NCI-H1105 (cell line): ENCODE measurements at places on chromosomes 6 and 20.

DNA sequence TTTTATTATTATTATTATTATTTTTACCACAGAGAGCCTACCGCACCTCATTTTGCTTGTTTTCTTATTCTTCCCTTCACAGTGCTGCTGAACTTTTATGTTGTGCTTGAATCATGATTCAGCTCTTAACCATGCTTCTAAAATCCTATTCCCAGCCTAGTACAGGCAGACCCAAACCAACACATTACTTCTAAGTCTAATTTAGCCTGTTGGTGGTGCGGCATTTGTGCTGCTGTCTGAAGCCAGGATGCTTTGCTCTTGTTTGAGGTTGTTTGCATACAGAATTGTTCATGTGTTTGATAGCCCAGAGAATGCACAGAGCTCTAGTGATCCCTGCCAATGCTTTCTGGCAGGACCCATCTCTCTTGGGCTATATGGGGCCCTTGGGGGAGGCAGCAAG lies 213.5 kb upstream of the KCNG1 start:
- DNase-seq, result no peak

GRCh38 chr6:131685266-131685780 lies 15.9 kb downstream of the OR2A4 start:
- no peak for DNase-seq

- no peak for DNase-seq
Measured at GRCh38 chr6:5205035-5205507, 55.7 kb downstream of the LYRM4 start.

DNA sequence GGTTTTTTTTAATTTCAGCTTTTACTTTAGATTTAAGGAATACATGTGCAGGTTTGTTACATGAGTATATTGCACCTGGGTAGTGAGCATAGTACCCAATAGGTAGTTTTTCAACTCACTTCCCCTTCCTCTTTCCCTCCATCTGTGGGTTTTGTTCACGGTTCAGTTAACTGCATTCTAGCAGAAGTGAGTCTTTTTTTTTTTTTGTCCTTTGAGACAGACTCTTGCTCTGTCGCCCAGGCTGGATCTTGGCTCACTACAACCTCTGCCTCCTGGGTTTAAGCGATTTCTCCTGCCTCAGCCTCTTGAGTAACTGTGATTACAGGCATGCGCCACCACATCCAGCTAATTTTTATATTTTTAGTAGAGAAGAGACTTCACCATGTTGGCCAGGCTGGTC lies 8.7 kb downstream of the UBR2 start:
- no peak for DNase-seq

DNA sequence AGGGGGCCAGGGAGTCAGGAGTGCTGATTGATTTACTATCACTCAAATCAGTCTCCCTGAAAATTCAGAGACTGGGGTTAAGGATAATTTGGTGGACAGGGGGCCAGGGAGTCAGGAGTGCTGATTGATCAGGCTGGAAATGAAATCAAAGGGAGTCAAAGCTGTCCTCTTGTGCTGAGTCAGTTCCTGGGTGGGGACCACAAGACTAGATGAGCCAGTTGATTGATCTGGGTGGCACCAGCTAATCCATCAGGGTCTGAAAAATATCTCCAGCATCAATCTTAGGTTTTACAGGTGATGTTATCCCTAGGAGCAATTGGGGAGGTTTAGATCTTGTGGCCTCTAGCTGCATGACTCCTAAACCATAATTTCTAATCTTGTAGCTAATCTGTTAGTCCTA lies 6.1 kb upstream of the AFG1L start:
- DNase-seq, result no peak

DNA sequence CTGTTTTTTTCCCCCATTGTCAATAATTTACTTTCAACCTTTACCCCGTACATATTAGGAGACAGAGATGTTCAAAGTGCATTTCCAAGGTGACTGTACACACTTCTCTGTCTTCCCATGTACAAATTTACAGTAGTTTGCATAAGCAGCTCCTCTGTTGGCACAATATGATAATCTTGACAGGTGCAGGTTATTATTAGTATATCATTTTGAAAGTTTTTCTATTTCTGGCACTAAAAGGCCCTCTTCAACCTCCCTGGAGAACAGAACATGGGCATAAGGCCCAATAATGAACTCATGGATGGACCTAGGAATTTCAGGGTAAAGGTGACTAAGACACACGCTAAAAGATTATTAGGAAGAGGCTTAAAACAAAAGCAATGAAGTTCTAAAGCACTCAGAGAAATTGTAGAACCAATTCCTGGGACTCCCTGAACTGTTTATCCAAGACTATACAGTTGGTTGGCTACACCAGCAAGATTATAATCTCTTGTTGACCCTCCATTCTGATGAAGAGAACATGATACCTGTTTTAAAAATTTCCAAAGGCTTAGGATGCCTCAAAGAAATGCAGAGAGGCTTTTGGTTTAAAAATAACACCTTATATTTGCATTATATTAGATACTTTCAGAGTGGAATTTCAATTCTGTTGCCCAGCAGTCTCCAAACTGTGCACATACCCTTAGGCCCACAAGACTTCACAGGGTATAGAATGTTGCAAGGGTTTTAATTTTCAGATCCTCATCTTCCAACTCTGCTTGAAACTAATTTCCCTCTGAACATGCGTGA lies 1.1 kb downstream of the AIG1 start:
- DNase-seq, result no peak

GRCh38 chr6:117079951-117080350 lies 185.4 kb upstream of the VGLL2 start:
- DNase-seq, result no peak

GRCh38 chr6:23228439-23229024 lies 659.2 kb downstream of the HDGFL1 start:
- DNase-seq, result no peak

- DNase-seq, result no peak
Measured at GRCh38 chr6:43359831-43360230, 9.6 kb downstream of the ZNF318 start.

DNA sequence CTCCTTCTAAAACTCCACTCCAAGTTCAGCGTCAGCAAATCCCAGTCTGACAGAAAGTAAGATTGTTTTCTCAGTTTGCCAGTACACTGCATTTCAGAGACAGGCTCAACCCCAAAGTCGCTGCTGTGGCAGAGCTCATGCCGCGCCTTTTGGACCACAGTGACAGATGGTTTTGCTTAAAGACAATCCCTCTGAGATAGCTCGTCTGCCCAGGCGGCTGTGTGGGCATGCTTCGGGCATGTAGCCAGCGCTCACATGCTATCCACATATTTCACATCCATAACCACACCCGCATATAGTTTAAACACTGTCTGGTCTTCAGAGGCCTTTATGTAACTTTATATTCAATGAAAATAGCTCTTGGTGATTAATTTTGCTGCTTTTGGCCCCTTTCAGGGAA lies 14.7 kb upstream of the PXDC1 start:
- DNase-seq, result no peak

DNA sequence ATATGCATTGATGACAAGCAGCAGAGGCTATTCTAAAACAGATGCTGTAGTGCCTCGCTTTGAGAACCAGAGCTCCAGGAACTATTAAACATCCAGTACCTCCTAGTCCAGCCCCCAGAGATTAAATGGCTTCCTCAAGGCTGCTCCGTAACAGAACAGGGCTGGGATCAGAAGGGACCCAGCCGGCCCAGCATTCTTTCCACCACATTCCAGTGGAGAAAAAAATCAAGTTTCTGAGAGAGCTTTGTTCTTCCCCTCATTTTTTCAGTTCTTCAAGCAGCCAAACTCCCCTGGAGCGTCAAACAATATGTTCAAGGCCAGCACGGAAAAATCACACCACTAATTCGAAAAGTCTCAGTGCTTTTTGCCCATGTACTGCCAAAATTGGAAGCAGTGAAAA lies 5.8 kb upstream of the STMND1 start:
- DNase-seq, result no peak
